ENCODE measurements at places on chromosomes 12 and 14.

GRCh38 chr14:53295985-53296582 lies 143.0 kb upstream of the DDHD1 start:
- H3K36me3 ChIP-seq: no peaks in the 10 kb centered on the region
- no peaks in the 10 kb centered on the region for H3K4me1 ChIP-seq
- no peak overlapping the region for H3K27ac ChIP-seq

GRCh38 chr12:122889761-122890520 lies 6.0 kb downstream of the VPS37B start:
- peak overlapping the region; percentile 66 for H3K27ac ChIP-seq
- H3K36me3 ChIP-seq: no peaks in the 10 kb centered on the region
- peak; percentile 50 for DNase-seq
- no peak overlapping the region for H3K4me3 ChIP-seq
- no peaks in the 10 kb centered on the region for H3K27me3 ChIP-seq
- peaks cover 7% of the 10 kb centered on the region for H3K4me1 ChIP-seq

DNA sequence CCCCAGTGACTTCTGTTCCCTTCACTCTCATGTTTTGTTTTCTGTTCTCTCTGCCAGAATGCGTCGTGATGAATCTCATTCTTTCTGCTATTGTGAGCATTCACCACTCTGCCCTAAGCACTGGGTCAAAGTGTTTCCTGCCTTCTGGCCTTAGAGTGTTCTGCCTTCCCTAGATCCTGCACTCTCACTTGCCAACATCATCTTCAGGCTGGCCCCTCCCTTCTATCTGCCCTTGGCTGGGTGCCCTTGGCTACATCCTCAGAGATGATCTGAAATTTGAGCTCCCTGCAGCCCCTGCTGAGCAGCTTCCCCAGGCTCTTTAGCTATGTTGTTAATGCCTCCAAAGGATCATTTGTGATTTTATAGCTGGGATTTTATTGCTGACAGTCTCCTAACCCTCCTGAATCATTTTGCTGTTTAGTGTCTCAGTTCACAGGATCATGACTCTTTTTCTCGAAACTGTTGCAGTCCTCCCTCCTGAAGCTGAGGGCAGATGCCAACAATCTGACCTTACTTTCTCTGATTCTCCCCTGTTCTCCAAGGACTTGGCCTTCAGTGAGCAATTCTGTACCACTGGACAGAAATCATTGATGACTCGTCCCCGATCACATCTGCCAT lies 4.5 kb downstream of the DHRS2 start:
- H3K36me3 ChIP-seq: no peaks in the 10 kb centered on the region
- no peak for DNase-seq
- H3K4me1 ChIP-seq: no peaks in the 10 kb centered on the region
- H3K4me3 ChIP-seq: no peak overlapping the region
- H3K27ac ChIP-seq: no peak overlapping the region

GRCh38 chr12:18257251-18257650 lies 4.1 kb upstream of the PIK3C2G start:
- no peaks in the 10 kb centered on the region for H3K27me3 ChIP-seq
- H3K36me3 ChIP-seq: no peaks in the 10 kb centered on the region
- no peak overlapping the region for H3K4me3 ChIP-seq
- no peaks in the 10 kb centered on the region for H3K4me1 ChIP-seq
- no peak overlapping the region for H3K27ac ChIP-seq

DNA sequence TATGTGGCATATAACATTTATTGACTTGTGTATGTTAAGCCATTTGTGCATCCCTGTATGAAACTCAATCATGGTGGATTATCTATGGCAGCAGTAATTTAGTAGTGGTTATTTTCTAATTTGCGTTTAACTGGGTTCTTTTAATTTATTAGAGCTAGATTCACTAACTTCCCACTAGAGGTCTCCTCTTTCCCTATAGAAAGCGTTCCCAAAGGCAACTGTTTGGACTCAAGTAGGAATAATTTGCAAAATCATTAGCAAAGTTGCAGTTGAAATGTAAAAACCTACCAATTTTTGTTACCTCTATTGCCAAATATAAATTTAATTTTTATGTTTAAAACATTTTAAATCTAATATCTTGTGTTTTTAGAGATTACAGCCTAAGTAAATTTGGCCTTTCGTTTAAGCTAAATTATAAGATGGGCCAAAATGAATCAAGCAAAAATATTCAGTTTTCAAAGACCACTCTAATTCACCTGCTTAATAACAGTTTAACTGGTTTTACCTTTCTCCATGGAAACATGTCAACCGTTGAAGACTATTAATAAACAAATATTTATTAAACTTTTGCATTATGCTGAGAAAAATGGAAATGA lies 6.0 kb downstream of the DMAC2L start:
- H3K4me1 ChIP-seq: no peaks in the 10 kb centered on the region
- H3K36me3 ChIP-seq: no peaks in the 10 kb centered on the region
- H3K27ac ChIP-seq: no peak overlapping the region

- no peak overlapping the region for H3K4me3 ChIP-seq
- no peak for DNase-seq
- H3K27ac ChIP-seq: peak overlapping the region; percentile 72
- H3K27me3 ChIP-seq: no peaks in the 10 kb centered on the region
Observed at GRCh38 chr12:15536446-15536845, 214.1 kb downstream of the PTPRO start.

DNA sequence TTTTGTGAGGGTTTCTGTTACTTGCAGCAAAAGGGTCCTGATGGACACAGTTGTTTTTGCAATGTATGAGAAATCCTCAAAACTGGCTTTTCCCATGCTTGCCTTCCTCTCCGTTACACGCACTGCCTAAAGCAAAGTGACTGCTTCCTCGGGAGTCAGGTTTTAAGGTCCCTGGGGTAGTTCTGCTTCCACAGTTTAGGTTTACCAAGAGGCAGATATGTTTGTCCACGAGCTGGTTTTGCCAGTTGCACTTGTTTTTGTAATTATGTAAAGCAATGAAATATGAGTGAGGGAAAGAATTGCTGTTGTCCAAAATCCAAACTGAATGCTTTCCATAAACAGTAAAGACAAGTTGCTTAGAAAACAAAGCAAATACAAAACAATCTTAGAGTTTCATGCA lies 290.7 kb upstream of the AMIGO2 start:
- no peak overlapping the region for H3K4me3 ChIP-seq
- H3K36me3 ChIP-seq: no peaks in the 10 kb centered on the region
- H3K27me3 ChIP-seq: no peaks in the 10 kb centered on the region

GRCh38 chr12:77384941-77385340 lies 319.6 kb upstream of the E2F7 start:
- no peaks in the 10 kb centered on the region for H3K27me3 ChIP-seq
- no peak overlapping the region for H3K4me3 ChIP-seq
- no peak for DNase-seq
- H3K36me3 ChIP-seq: no peaks in the 10 kb centered on the region

DNA sequence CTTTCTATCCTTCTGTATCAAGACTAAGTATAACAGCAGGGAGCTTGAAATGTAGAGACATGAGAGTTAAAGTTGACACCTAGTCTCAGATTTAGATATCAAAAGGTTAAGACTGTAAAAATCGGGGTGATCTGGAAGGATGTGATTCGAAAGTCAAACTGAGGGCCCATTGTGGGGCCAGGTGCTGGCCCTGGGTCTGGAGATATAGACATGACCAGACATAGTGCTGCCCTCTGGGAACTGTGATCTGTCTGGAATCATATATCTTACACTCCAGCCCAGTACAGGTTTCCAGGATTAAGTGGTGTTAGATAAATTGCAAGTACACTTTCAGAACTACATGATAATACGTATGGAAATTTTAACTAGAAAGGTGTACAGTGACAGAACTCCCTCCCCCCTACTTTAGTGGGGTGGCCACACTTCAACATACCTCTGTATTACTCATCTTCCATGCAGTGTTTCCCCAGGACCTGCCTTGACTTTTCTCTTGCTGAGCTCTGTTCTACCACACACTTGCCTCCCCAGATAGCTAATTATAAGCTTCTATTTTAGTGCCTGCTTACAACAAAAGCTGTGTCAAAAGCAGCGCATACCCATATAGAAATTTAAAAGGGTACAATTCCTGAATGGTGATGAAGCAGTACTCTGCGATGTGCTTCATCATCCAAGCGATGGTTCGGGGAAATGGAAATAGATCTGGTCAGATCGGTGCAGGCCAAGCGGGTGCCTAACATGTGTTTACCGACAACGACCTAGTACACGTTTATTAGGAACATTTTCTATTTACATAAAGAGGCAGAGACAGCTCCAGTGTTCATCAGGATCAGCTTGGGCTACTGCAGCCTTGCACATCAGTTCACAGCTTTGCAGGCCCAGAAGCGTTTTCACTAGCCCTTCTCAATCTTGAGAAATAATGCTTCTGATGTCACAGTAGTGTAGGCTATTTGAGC lies 68.7 kb downstream of the ARF6 start:
- DNase-seq: no peak
- H3K4me1 ChIP-seq: no peaks in the 10 kb centered on the region
- no peaks in the 10 kb centered on the region for H3K27me3 ChIP-seq
- H3K27ac ChIP-seq: no peak overlapping the region
- H3K36me3 ChIP-seq: no peaks in the 10 kb centered on the region

All from ascending aorta (tissue), 2 donors.